ENCODE measurements at places on chromosomes 11 and 22. TPM values are rescaled to one million over a fixed set of nuclear protein-coding genes. Genes with fewer than 3 reads are reported as not detected.
A peak's percentile ranks its signal among the peaks of the same experiment; 100 is the strongest.

The SBF1 gene
- polyA plus RNA-seq = 38.2 TPM

The C11orf54 gene
- polyA plus RNA-seq = 17.2 TPM

The USP2 gene
- polyA plus RNA-seq = 79.9 TPM

The OR52H1 gene
- polyA plus RNA-seq = not detected

The KDM4E gene
- polyA plus RNA-seq = not detected

The HBD gene
- not detected for polyA plus RNA-seq

The OR8G5 gene
- polyA plus RNA-seq = not detected

The RAG1 gene
- polyA plus RNA-seq = 0.51 TPM

The ANO1 gene
- polyA plus RNA-seq = 6.1 TPM

The MRGPRX4 gene
- polyA plus RNA-seq = not detected

The SLC43A1 gene
- 6.6 TPM for polyA plus RNA-seq

The TTLL1 gene
- 4.7 TPM for polyA plus RNA-seq

DNA sequence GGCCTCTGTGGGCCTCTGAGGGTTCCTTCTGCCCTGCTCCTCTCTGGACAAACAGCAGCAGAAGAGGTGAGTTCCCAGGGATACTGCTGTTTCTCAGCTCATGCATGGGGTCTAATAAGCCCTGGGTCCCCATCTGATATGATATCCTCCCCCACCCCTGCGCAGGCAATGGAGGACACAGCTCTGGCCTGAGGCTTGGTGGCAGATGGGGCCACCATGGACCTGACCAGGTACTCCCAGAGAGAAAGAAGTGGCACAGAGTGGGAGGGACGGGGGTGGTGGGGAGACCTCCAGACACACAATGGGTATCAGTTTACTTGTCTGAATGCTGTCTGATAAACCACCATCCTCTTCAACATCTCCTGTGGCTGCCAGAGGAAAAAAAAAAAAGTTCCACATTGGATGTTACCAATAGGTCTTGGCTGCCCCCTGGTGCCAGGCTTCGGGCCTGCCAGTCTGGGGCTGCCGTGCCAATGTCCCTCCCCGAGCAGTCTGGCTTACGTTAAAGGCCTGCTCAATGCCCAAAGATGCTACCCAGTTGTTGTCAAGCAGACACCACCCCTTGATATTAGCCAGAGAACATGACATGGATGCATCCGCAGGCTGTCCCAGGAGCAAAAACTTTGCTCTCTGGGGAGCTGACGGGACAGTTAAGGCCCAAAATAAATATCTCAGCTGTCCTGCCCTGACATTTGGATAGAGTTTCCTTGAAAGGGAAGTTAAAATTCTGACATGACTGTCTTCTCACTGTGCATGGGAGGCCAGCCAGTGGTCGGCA, 27.9 kb upstream of the ABCC8 start:
- DNase-seq = peak; percentile 86

GRCh38 chr11:61961570-61962212, 5.7 kb downstream of the FTH1 start:
- DNase-seq = peak; percentile 68

DNA sequence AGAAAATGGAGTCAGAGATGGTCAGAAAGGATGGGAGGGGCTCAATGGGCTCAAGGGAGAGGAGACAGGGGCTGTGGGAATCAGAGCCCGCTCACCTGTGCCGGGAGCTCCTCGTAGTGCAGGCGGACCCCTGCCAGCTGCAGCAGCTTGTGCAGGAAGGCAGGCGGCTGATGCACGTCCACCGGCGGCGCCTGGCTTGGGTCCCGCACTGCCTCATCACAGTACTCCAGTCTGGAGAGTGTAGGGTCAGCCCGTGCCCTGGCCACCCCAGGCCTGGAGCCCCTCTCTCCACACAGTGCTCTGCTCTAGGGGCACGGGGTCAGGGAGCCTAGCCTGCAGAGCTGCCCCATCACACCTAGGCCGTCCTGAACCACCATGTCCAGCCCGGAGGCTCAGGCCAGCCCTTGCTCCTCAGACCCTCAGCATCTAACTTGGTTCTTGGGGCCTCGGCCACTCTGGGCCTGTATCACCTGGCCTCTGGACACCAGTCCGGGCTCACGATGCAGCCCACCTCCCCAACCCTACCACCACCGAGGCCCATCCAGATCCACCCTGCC, 3.8 kb downstream of the ATG2A start:
- DNase-seq = no peak

GRCh38 chr22:37968452-37969251, 15.2 kb downstream of the POLR2F start:
- DNase-seq = no peak

GRCh38 chr11:22510010-22510409, 115.6 kb downstream of the FANCF start:
- no peak for DNase-seq

DNA sequence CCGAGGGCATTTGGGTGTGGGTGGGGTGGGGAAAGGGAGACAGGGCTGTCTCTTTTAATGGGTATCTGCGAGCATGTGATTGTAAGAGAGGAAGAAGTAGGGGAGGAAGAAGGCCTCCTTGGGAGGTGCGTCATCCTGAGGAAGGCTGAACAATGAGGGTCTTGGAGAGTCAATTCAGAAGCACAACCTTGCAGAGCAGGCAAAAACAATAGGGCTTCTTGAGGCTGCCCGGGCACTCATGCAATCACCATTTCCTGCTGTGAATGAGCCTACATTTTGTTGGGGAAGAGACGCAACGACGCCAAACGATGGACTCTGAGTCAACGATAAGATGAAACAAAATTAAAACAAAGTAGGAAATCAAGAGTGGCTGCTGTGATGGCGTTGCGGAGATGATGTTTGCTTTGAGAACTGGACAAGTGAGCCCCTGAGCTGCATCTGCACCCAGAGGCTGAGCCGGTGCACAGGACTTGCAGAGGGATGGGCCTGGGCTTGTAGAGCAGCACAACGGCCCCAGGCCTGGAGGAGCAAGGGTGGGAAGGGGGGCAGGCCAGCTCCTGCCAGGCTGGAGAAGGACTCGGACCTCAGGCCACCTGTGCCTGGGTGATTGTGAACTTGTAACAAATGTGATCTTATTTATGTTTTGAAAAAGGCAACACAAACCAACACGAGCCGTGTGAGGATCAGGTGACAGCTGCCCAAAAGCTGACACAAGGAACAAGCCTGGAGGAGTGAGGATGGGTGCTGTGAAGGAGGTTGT, 92.3 kb upstream of the B3GAT1 start:
- no peak for DNase-seq

DNA sequence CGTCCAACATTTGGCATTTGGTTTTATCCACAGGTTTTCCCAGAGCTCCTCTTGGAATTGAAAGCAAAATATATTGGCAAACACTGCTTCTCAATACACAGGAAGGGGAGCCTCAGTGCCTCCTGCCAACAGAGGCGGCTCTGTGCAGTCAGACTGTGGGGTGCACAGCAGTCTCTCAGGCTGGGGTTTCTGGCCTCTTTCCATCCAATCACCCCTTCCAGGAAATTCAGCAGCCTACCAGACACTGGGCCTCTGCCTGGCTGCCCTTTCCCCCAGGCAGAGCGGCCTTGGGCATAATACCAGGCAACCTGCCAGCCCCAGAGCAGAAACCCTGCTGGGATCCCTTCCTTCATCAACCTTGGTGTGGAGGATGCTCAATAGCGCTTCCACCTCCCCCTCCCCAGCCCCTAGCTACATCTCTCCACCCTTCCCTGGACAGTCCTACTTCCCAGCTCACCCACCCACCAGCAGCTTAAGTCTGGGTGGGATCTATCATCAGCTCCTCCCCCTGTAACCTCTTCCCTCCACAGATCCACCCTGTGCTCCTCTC, 17.8 kb upstream of the RAPSN start:
- DNase-seq = peak; percentile 30

GRCh38 chr11:94472916-94473799, 20.5 kb downstream of the MRE11 start:
- DNase-seq = no peak

- DNase-seq = no peak
Measured at GRCh38 chr11:15590132-15590531, 475.4 kb downstream of the INSC start.

DNA sequence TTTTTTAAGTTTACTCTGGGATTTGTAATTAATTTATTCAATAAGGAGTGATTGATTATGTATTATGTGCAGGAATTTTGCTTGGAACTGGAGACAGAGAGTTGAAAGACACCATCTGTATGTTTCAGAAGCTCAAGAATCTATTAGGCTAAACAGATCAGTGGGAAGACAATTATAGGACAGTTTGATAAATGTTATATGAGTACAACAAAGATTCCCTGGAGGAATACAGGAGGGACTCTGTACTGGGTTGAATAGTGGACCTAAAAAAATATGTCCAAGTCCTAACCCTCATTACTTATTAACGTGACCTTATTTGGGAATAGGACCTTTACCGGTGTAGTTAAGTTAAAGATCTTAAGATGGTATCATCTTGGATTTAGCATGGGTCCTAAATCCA, 681.2 kb downstream of the NELL1 start:
- no peak for DNase-seq

GRCh38 chr11:77361184-77361583, 59.7 kb upstream of the GDPD4 start:
- no peak for DNase-seq

DNA sequence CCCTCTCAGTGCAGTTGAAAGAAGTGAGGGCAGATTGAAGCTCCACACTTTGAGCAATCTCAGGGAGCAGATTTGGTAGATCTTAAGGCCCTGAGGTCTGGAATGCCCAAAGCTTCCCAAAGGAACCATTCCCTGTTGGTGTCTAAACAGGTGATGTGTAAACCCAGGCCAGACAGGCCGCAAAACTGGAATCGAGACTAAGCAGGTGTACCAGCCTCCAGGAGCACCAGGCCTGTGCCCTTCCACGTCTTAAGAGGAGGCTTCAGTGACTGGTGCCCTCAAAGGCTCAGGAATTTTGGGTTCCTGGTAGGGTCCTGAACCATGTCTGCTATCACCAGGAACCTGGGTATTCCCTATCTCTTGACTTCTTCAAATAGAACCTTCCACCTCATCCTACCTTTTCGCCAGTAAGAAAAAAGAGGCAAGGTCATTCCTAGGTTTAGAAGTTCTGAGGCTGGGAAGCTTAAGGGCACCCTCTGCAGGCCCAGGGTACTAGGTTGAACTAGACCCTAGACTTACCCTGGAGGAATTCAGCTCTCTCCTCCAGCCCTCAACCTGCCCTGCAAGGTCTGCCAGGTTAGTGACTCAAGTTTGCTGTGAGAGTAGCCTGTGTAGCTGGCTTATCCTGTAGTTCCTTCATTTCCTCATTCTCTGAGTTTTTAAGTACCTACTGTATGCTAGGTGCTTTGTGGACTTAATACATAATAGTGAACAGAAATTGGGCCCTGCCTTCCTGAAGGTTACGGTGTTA, 100.0 kb upstream of the NNMT start:
- no peak for DNase-seq

DNA sequence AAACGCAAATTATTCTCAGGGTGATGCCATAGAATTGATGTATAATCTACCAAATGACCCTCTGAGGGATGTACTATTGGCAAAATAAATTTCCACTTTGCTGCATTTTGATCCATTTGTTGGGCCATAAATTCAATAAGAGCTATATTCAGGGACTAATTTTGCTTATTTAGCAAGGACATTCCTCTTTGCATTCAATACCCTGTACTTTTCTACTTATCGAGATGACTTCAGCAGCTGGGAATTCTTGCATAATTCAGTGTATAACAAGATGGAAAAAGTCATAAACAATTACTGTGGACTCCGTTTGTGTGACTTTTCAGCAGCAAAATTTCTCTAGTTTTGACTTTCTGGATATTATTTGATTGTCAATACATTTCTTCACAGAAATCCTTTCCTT, 744.7 kb upstream of the CCDC179 start:
- DNase-seq = no peak

GRCh38 chr11:78493413-78493975, 75.9 kb upstream of the GAB2 start:
- DNase-seq = no peak

DNA sequence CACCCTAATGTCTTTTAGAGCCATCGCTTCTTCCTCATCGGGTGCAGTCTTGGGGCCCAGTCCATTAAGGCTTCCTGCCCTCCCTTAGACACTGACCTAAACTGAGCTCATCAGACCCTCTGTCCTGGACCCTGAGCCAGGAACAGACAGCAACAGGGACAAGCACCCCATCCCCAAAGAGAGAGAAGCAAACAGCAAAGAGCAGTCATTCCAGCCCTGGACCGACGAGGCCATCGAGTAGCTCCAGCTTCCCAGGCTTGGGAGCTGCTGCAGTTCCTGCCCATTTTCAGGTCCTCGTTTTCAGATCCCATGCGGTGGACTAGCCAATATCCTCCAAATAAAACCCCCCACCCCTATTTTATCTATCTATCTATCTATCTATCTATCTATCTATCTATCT, 25.8 kb upstream of the CACNG2 start:
- no peak for DNase-seq

GRCh38 chr11:114618139-114618538, 22.6 kb upstream of the NXPE4 start:
- no peak for DNase-seq

DNA sequence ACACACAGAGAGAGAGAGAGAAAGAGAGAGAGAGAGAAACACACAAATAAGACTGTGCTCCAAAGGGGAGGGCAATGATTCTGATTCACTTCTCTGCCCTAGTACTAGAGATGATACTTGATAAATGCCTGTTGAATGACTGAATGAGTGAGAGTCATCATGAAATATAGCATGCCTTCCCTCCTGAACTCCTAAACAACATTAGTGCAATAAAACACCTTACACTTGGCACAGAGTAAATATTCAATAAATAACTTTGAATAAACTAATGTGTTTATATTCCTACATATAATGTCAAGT, 511.2 kb upstream of the RAG2 start:
- no peak for DNase-seq

- no peak for DNase-seq
Measured at GRCh38 chr22:30031764-30032455, 48.4 kb upstream of the HORMAD2 start.

DNA sequence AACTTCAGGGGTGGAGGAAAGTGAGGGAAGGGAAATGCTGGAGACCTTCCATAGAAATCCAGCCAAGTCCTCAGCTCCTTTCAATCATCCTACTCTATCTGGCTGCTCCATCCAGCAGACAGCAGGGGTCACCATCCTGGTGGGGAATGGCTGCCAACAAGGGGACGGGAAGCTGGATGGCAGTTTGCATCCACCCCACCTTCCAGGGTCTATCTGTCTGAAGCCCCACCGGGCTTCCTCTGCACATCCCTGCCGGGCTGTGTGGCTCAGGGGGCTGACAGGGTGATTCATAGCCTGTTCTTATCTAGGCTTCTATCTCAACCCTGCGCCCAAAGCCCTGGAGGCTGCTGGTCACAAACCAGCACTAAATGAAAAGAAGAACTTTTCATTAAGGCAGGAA, 1.1 kb downstream of the SYTL2 start:
- no peak for DNase-seq

- no peak for DNase-seq
Measured at GRCh38 chr22:42794551-42795510, 62.2 kb downstream of the ARFGAP3 start.

GRCh38 chr11:43924112-43924855, 18.2 kb upstream of the C11orf96 start:
- DNase-seq = no peak

- DNase-seq = no peak
Measured at GRCh38 chr11:77353131-77353530, 51.6 kb upstream of the GDPD4 start.

GRCh38 chr22:37260155-37260795, 16.2 kb upstream of the RAC2 start:
- no peak for DNase-seq
